Osteocyte (in vitro differentiated cells): ENCODE measurements at places on chromosomes 16 and 17.

- DNase-seq = no peak
These were observed 27.2 kb downstream of the ZNF423 start for GRCh38 chr16:49828533-49829267.

DNA sequence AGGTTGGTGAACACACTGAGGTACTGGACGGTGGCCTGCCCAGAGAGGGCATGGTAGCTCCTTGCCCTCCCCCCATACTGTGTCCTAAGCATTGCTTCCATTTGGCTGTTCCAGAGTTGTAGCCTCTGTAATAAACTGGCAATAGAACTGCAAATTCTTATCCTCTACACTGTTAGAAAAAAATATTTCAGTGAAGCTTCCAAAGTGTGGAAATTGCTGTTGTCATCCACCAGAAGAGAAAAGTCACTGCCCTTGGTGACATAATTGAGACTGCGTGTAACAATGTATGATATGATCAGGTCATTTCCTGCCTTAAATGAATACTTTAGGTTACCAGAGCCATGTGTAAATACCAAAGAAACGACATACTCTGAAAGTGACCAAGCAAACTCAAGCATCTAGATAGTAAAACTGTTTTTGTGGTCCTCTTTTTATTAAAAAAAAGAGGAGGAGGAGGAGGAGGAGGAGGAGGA lies 65.9 kb downstream of the CEP95 start:
- no peak for DNase-seq

DNA sequence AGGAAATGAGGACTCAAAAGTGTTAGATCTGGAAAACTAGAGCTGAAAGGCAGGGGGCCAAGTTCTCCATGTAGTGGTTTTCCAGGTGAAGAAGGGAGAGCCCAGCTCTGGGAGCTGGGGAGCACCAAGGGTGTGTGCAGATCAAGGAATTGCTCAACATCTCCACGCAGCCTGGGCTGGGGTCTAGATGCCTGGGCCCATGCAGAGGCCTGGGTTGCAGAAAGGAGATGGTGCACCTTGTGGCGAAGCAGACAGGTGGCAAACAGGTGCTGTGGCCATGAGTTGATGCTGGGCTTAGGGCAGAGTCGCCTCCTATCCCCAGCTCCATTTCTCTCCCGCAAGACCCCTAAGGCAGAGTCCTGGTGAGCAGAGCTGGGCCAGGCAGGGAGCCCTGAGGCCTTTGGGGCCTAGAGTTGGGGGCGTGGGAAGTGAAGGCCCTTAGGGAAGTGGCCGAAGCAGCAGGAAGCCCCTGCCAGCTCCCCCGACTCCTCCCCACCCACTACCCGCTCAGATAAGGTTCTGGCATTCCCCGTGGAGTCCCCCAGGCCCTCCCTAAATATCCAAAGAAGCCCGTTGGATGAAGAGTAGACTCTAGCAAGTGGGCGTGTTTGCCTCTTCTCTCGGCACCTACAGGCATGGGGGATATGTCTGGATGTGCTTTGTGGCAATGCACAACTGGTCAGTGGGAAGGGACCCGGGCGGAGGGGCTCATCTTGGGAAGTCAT lies 777 bp downstream of the FOXN1 start:
- no peak for DNase-seq

DNA sequence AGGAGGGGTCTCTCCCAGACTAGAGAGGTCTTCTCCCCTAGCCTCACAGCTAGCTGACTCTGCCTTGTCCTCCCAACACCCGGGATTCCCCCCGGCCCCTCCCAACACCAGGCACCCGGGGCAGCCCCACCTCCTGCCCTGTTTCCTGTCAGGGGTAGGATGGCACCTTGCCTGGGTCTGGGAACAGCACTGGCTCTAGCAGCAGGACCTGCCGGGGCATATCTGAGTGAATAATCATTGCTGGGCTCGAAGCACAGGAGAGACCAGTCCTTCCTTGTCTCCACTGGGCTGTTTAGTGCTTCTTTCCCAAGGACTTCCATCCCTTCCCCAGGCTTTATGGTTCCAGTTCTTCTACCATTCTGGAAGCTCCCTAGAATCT lies 25.7 kb downstream of the MINK1 start:
- no peak for DNase-seq

DNA sequence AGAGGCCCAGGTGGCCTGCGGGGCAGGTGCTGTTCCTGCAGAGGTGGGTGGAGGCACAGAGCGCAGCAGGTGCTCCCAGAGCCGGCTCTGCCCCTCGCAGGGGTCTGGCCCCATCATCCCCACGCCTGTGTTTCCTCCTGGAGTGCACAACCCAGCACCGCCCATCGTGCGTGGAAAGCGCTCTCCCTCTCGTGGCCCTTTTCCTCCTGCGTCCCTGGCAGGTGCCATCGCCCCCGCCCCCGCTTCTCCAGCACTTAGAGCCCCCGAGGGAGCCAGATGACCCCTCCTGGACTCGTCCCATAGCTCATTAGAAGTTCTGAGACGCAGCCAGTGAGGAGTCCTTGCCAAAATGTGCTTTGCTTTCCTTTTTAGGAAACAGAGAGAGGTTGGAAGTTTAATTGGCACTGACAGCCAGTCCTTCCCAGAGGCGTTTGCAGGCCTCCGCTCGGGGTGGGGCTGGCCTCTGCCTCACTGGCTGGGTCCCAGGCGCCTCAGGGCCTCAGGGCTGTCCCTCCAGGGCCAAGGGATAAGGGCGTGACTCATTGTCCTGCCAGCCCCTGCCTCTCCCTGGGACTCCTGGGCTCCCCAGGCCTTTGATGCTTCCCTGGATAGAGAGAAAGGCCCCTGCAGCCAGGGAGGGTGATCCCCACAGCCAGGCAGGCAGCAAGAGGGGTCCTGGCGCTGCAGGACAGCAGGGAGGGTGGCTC lies 32.2 kb upstream of the CHMP6 start:
- DNase-seq = peak; percentile 90

- DNase-seq = no peak
These were observed 92.1 kb upstream of the HLF start for GRCh38 chr17:55172612-55173011.

DNA sequence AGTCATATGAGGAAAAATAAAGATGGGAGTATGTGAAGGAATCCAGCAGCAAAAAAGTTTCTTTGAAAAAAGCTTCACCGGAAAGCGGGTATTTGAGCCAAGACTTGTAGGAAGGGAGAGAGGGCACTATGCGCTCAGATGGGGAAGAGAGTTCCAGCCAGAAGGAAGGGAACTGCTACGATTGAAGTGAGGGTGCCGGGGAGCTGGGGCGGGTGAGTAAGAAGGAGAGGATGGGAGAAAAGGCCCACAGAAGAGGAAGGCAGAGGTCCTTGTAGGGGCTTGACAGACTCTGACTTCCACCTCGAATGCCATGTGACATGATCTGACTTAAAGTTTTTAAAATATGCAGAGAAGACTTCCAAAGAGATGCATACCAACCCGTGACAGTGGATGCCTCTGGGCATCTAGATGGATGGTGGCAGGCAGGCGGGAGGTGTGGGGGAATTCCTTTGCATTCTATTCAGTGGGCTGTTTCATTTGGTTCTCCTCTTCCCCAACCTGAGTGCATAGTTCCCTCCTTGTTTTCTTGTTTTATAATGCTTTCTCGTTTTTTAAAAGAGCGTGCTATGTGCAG lies 44.9 kb downstream of the CDRT4 start:
- no peak for DNase-seq

- DNase-seq = no peak
These were observed 53.2 kb upstream of the TNRC6C start for GRCh38 chr17:77905266-77905665.

- DNase-seq = no peak
These were observed 12.6 kb upstream of the POLR3E start for GRCh38 chr16:22284637-22285036.

DNA sequence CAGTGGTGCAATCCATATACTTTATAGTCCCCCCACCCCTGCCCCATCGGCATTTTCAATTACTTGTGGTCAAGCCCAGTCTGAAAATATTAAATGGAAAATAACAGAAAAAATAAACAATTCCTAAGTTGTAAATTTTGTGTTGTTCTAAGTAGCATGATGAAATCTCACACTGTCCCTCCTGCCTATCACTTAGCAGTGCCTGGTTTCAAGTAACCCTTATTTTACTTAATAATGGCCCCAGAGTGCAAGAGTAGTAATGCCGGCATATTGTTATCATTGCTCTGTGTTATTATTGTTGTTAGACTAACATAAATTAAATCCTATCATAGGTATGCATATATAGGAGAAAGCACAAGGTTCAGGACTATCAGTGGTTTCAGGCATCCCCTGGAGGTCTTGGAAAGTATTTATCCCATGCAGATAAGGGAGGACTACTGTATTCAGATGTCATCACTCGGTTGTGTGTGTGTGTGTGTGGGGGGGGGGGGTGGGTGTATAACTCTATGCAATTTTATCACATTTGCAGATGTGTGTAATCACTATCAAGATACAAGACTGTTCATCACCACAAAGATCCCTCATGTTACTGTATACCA lies 9.3 kb downstream of the UBE2G1 start:
- peak; percentile 1 for DNase-seq

DNA sequence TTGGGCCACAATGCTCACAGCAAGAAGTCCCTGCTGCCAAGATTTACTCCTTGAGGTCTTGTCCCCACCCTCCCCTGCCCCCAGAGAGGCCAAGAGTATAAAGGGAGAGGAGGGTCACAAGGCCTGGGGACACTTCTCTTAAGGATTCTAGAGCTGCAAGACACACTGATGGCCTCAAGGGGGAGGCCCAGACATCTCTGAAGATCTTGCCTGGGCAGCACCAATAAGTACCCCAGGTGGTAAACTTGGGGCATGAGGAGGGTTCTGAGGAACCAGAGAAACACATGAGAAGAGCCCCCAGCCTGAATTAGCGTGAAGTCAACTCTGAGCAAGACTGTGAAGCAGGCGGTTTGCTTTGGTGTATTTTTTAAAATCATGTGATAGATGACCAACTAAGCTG lies 26.8 kb upstream of the MTMR4 start:
- no peak for DNase-seq

DNA sequence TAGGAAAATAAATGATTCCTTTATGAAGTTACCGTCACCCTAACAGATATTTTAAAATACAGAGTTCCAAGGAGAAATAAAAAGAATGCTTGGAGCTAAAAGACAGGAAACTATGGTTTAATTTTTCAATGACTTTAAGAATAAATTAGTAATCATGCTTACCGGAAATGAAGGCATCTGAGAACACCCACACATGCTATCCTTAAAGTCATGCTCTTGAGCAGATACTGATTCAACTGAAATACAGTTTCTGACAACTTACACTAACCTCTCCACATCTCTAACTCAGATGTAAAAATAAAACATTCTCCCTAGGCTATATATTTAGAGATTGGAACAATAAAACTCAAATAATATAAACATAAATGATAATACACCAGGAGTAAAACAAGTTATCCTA lies 7.8 kb downstream of the PSMD12 start:
- no peak for DNase-seq

DNA sequence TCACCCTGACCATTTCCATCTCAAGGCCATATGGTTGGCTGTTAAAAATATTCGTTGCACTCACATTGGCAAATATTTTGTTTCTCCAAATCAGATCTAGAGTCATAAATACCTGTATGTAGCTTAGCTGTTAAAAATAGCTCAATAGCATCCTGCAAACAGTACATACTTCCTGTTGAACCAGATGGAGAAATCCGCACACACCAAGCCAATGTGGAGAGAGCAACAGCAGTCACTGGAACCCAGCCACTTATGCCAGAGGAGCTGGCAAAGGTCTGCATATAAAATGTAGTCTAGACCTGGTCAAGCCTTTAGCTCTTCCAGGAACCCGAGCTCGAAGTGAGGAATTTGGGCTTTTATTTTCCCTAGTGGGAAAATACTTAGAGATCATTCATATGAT lies 146.4 kb upstream of the KCNJ16 start:
- DNase-seq = no peak

GRCh38 chr17:40473573-40474365 lies 27.7 kb downstream of the TNS4 start:
- no peak for DNase-seq

DNA sequence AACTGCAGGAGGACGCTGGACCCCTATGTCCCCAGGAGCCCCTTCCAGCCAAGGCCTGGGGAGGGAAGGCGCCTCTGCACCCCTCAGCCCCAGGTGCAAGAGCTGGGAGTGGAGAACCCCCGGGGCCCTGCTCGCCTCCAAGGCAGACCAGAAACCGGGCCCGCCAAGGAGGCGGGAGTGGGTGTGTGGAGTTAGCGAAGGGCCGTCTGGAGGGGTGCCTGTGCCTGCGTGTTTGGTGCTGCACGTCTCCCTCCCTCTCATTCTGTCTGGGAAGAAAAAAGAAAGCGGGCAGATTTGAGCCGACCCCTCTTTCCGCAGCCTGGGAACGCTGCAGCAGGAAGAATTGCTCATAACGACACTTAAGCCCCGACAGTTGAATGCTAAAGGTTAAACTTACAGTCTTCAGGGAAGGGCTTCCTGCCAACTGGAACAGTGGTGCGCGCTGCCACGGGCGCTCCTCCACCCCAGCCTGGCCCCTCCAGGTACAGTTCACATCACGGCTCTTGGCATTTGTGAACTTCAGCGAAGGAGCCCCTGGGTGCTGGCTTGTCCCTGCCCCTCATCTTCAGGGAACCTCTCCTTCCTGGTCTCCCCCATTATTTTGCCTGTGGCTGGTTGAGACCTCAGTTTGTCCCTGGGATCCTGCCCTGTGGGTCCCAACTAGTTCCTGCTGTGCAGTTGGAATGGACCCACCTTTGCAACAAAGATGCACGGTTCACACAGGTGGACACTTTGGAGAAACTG lies 19.2 kb upstream of the ZFHX3 start:
- no peak for DNase-seq

GRCh38 chr17:47304186-47304585 lies 19.6 kb upstream of the EFCAB13 start:
- DNase-seq = no peak

DNA sequence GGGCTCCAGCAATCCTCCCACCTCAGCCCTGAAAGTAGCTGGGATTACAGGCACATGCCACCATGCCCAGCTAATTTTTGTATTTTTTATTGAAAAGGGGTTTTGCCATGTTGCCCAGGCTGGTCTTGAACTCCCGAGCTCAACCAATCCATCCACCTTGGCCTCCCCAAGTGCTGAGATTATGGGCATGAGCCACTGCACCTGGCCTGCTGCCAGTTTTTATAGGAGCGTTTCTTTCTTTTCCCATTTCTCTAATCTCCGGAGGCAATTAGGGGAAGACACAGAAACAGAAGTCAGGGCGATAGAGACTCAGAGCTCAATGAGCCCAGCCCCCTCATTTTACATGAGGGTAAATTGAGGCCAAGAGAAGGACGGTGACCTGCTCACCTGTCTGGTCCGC lies 10.4 kb downstream of the MGAT5B start:
- DNase-seq = no peak

DNA sequence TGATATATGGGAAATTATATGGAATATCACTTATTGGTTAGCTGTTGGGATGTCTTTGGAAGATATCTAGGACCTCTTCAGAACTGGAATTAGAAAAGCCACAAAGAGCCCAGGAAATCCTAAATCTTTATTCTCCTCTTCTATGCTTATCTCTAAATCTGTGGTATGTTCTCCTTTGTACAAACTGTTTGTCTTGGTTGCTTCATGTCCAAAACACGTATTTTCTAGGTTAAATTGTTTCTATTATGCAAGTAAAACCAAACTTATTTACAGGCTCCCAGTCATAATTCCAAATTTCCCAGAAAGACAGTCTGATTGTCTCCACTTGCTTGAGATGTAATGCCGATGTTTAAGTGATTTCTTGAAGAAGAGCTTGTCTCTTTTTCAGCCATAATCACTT lies 650.9 kb downstream of the CDH11 start:
- DNase-seq = no peak
